Activated CD8-positive, alpha-beta memory T cell treated with anti-CD3 and anti-CD28 coated beads, Interleukin-2, amount 50 U/mL, for 4 hours (primary cell): ENCODE measurements at places on chromosomes 13 and 19.

- no peak for DNase-seq
These were observed 5.3 kb downstream of the PODNL1 start for GRCh38 chr19:13932911-13933393.

DNA sequence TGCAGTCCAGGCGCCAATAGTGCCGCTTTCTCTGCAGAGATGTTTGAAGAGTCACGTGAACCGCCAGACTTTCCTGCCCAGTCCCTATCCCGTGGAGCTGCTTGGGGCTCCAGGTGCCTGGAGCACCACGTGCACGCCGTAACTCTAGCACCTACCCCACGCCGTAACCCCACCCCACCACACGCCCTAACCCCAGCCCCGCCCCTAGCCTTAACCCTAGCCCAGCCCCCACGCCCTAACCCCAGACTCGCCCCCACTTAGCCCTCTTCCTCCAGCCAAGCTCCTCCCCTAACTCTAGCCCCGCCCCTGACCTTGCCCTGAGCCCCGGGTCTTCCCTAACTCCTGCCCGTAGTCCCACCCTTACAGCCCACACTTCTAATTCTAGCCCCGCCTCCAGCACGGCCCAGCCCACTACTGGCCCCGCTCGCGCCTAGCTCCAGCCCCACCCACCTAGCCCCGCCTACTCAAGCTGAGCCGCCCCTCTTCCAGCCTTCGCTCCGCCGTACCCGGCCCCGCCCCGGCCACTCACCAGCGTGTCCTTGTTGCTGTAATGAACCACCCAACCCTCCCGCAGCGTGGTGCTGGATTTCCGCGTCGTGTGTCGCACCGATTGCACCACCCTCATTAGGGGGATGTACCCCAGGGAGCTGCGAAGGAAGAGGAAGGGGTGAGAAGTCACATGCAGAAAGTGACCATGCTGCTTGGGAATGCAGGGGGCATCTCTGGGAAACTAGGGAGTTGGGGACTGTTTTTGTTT is 19.5 kb downstream of the PRKD2 start:
- DNase-seq: no peak

DNA sequence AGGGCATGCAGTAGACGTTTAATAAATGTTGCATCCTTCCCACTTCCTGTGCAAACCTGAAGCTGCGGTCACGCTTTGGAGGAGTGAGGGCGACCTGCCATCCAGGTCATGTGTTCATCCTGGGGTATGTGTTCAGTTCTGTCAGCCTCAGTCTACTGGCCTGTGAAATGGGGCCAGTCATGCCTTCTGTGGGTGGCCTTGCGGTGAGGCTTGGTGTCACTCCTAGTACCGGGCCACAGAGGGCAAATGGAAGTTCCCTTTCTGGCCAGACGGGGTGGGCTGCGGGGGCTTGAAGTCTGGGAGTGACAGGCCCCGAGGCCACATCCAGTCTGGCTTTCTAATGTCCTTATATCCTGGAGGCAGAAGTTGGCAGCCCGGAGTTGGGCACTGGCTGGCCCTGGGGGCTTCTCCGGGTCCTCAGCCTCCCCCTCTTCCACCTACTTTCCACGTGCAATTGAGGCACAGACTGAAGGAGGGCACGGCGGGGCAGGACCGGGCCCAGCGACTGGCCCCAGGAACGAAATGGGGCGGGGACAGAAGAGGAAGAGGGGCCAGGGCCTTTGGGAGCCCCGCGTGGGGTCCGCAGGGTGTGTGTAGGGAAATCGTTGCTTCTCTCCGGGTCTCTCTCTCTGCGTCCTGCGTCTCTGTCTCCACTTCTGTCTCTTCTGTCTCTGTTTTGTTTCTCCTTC is 11.1 kb downstream of the PDE4A start:
- DNase-seq: no peak

GRCh38 chr19:3867971-3868769 is 668 bp downstream of the ZFR2 start:
- DNase-seq: no peak

- peak; percentile 99 for DNase-seq
These were observed at the start of gene LAMP1 for GRCh38 chr13:113296823-113297369. Gene LAMP1 (plus strand): TSS chr13:113297239. CDS start chr13:113297435, 196 bp downstream.

DNA sequence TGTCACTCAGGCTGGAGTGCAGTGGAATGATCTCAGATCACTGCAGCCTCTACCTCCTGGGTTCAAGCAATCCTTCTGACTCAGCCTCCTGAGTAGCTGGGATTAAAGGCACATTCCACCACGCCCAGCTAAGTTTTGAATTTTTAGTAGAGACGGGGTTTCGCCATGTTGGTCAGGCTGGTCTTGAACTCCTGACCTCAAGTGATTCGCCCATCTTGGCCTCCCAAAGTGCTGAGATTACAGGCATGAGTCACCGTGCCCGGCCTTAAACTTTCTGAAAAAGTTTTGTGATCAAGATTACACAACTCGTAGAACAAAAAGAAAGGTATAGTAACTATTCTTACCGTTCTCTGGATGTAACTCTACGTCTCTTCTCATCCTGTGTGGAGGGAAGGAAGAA is 21.2 kb downstream of the DNMT1 start:
- DNase-seq: no peak

GRCh38 chr19:54207983-54208783 is 7.5 kb downstream of the RPS9 start:
- no peak for DNase-seq

DNA sequence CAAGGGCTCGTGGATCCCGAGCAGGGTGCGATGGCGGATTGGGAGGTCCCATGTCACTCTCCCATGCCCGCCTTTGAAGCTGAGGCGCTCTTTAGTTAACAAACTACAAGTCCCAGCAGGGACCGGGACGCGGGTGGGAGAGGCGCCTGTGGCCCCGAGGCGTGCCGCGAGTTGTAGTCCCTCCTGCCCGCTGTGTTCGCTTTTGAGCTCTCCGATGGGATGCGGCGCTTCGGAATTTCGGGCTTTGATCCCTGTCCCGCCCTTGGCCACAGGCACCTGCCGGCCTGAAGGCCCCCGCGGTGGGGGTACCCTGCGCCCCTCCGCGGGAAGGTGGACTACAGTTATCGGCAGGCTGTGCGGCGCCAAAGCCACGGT is 11.0 kb downstream of the CYTH2 start:
- peak; percentile 47 for DNase-seq

GRCh38 chr19:13342672-13343071 is 163.6 kb downstream of the CACNA1A start:
- DNase-seq: no peak

DNA sequence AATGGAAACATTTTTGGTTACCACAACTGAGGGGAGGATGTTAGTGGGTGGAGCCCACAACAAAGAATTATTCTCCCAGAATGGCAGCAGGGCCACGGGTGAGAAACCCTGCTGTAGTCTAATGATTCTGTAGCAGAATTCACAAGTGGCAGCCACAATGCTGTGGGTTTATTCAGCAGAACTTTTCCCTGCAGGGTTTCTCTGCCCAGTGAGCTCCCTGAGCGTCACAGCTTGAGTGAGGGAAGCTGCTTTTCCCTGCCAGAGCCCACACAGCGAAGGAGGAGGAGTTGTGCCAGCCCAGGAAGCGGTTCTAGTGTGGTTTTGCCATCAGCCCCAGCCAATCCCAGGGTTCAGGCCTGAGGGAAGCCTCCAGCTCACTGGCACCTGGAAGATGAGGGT is 4.4 kb downstream of the ATP12A start:
- DNase-seq: no peak

DNA sequence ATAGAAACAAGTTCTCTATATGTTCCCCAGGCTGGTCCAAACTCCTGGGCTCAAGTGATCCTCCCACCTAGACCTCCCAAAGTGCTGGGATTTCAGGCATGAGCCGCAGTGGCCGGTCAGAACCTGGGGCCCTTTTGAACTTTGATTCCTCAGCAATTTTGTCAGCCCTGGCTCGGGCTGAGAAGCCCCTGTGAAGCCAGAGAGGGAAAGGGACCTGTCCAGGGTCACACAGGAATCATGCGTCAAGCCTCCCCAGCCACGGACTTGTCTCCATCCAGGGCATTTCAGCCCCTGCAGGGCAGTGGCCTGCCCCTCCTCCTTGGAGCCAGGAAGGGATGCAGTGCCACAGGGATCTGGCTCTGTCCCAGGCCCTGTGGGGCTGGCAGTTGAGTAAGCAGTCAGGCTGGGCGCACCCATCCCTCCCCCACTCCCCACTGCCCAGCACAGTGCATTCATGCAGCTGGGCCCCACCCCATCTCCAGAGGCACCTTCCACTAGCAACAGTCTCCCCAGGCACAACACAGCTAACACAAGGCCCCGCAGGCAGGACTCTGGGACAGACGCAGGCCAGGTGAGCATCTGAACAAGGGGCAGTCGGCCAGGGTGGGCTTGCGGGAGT is at the start of gene CAPS:
CAPS (plus strand) TSS at position 516 of the 619 bp plus-strand sequence. CDS start 153 bp downstream, outside the sequence.
- DNase-seq: no peak

DNA sequence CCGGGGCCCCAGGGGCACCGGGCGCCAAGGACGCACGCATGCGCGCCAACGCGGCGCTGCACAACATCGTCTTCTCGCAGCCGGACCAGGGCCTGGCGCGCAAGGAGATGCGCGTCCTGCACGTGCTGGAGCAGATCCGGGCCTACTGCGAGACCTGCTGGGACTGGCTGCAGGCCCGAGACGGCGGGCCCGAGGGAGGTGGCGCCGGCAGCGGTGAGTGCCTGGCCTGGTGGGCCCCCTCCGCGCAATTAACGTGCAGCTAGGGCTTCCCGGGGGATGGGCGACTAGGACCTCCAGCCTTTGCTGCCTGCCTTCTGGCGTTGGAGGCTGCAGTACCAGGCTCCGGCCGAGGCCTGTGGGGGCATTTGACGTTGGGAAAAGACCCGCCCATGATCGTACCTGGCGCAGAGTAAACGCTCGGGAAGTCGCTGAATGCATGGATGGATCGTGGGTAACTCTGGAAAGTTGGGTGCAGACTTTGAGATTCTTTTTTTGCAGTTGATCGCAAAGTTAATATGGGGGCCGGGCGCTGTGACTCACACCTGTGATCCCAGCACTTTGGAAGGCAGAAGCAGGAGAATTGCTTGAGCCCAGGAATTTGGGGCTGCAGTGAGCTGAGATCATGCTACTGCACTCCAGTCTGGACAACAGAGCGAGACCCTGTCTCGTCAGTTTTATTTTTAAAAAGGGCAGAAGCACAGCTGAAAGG is 7.3 kb downstream of the APC2 start:
- DNase-seq: no peak

DNA sequence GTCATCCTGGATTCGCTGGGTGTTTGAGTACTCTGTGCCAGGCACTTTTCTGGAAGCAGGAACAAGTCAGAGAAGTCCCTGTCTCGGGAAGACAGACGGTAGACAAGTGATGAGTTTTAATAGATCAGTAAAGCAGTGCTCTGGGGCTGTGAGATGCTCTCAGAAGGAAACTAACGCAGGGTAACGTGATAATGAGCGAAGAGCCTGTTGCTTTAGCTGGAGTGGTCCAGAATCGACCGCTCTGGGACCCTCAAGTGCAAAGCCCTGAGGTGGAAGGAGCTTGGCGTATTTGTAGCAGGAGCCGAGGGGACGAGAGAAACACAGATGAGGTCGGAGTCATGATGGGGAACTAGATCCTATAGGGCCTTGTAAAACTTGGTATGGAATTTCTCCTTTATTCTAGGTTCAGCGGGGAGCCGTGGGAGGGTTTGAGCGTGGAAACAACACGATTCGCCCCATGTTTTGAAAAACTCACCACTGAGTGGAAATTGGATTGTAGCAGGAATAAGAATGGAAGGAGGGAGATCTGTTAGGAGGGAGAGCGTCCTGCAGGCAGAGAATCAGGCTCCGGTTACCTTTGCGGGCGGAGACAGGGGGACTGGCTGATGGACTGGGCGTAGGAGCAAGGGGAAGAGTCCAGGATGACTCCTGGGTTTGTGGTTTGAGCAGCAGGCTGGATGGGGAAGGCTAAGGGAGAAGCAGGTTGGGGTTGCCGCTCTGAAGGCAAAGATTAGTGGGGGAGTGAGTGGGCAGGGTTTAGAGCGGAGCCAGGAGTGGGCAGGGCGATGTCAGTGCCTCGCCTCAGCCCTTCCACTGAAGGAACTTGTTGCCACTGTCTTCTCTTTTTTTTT is 763 bp downstream of the POLD1 start:
- no peak for DNase-seq

GRCh38 chr13:32537580-32538142 is 934 bp downstream of the N4BP2L2 start:
- peak; percentile 35 for DNase-seq

GRCh38 chr19:21052902-21053301 is 29.1 kb upstream of the ZNF714 start:
- no peak for DNase-seq

GRCh38 chr13:98439896-98440295 is 137.0 kb downstream of the STK24 start:
- DNase-seq: no peak

- DNase-seq: no peak
These were observed 61.8 kb downstream of the MYO9B start for GRCh38 chr19:17137417-17137816.
